ENCODE measurements at places on chromosomes 2 and 18.

DNA sequence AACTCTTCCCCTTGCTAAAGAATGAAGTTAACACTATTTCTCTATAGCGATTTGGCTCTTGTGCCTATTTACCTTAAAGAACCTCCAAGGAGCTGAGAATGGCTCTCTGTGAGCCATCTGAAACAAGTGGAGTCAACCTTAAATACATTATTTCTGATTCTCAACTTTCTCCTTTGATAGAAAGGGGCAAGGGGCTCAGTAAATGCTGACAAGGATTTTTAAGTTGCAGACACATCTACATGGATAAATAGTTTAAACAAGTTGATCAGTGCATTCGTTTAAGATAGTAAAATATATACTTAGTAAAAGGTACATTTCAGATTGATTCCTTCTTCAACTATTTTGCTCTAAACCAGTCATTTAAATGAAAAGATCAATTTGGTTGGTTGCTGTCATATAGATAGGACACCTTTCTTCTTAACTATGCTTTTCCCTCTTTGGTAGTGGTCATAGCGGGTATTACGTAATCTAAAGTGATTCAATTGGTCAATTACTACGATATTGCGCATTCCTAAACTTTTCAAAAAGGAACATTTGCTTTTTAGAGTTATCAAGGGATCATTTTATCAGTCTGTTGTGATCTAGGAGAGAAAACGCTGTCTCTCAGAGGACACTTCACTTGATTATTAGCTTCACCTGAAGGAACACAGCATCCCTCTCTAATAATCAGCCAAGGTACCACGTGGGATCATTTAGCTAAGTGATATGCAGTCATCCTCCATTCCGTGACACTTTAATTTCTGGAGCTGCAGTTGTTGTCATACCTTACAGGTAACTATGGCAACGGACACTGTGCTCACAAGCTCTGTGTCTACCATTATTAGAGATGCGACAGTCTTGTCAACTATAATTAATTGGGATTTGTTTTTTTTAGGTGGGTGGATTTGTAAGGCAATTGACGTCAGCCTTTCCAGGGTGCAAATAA, 50.9 kb upstream of the KCNE4 start:
- no peak for DNase-seq

- DNase-seq = no peak
Observed at GRCh38 chr18:51563396-51563795, 365.9 kb upstream of the MEX3C start.

- DNase-seq = peak; percentile 17
Observed at GRCh38 chr2:144330951-144331673, 188.8 kb downstream of the ZEB2 start.

DNA sequence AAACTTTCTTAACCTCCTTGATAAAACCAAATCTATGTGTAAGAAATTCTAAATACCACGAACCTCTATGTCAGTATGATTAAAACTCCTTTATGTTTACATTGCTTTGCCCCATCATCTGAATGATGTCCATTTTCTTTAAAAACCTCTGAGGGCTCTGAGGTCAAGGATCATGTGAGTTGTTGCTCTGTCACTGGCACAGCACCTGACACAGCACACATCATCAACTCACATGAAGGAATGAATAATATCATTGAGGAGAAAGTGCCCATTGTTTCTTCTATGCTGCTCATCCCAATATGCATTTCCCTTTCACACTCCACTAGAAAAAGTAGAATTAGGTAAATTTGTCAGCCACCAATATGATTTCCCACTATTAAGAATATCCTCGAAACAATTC, 1178.7 kb upstream of the NRXN1 start:
- DNase-seq = no peak

GRCh38 chr2:26870585-26871095, 22.7 kb downstream of the DPYSL5 start:
- no peak for DNase-seq

GRCh38 chr2:3107567-3107966, 270.1 kb downstream of the EIPR1 start:
- no peak for DNase-seq

DNA sequence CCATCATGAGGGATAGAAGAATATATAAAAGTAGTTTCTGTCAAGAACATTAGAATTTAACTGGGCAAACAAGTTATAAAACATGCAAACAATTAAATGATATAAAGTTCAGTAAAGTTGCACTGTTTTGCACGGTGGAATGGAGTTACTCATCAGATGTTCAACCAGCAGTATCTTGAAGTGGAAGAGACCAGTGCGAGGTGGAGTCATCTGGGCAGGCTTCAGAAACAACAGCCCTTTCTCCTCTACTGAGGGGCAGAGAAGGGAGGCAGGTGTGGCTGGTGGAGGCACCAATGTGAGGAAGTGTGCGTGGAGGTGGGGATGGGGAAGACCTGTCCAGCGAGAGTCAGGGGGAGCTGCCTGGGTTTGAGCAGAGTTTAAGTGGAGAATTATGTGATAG, 7.5 kb downstream of the EFR3B start:
- no peak for DNase-seq

All from PC-3 (cell line).